Left cardiac atrium (tissue), 4 donors: ENCODE measurements at places on chromosomes 6 and 20. TPM values are rescaled to one million over a fixed set of nuclear protein-coding genes. Genes with fewer than 3 reads are reported as not detected.

THBD gene
- total RNA-seq = 50.5 TPM

KIF13A gene
- total RNA-seq = 60.5 TPM

ZC2HC1B gene
- not detected for total RNA-seq

NTSR1 gene
- total RNA-seq = not detected

DNA sequence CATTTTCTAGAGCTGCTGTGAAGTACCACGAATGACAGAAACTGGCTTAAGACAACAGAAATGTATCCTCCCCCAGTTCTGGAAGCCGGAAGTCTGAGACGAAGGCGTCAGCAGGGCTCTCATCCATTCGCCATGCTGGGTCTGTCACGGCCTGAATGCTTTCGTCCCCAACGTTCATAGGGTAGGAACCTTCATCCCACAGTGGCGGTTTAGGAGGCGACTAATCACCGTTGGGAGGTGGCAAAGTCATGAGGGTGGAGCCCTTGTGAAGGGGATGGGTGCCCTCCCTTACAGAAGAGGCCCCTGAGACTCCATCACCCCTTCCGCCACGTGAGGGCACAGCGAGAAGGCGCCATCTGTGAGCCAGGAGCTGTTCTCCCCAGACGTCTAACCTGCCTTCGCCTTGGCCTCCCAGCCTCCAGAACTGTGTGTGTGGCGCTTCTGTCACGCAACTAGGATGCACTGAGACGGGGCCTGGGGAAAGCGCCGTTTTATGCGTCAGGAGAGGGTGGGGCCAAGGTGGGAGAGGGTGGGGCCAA is 250.3 kb downstream of the TTLL2 start:
- DNase-seq = no peak

DNA sequence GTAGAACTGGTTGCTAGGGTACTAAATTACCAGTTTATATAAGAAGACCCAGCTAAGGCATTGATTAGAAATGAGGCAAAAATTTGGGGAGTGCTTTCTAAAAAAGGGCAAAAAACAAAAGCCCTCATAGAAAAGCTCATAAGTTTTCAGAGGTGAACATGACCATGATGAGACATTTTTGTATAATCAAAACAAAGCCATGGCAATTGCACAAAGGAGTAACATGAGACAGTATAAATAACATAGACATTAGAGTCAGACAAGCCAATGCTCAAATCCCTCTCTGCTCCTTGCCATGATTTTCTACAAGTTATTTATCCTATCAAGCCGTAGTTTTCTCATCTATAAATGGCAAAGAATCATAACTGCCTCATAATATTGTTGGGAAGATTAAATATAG is 112.2 kb upstream of the ADTRP start:
- DNase-seq = no peak

DNA sequence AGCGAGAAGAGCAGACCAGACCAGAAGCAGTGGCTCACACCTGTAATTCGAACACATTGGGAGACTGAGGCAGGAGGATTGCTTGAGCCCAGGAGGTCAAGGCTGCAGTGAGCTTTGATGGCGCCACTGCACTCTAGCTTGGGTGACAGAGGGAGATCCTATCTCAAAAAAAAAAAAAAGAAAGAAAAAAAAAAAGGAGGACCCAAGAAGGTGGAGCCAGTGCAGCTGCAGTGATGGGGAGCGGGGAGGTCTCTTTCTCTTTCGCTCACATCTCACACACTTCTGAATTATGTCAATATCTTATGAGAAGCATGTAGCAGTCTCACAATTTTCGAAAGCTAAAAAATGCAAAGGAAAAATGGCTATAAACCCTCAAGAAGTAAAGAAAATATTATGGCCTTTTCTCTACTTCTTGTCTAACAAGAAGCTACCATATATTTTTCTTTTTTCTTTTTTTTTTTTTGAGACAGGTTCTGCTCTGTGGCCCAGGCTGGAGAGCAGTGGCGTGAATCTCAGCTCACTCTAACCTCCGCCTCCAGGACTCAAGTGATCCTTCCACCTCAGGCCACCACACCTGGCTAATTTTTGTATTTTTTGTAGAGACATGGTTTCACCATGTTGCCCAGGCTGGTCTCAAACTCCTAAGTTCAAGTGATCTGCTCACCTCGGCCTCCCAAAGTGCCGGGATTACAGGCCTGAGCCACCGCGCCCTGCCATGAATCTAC is 3.8 kb upstream of the SPO11 start:
- no peak for DNase-seq

DNA sequence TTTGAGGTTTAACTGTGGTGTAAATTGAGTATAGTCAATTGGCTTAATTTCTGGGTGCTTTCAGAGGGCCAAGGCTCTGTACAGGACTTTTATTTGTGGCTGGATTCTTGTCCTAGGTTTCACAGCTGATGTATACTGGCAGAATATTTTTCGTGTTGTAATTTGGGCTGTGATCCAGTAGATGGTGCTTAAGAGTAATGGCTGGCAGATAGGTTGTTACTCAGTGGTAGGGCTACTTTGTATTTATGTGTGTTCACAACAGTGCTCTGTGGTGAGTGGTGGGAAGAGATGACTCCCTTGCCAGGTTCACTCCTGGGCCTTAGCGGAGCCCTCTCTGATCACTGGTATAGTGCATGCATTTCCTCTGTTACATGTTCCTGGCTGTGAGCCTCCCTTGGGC is 34.5 kb upstream of the FERMT1 start:
- no peak for DNase-seq

GRCh38 chr20:64110411-64111068 is 3.2 kb upstream of the NPBWR2 start:
- no peak for DNase-seq
